Naive B cell (primary cell): ENCODE measurements at places on chromosomes 1 and 21. TPM values are rescaled to one million over a fixed set of nuclear protein-coding genes. Genes with fewer than 3 reads are reported as not detected.

The CNTN2 gene
- not detected for polyA plus RNA-seq

The NTNG1 gene
- polyA plus RNA-seq, result 0.65 TPM

The ZNF697 gene
- polyA plus RNA-seq, result not detected

The FBXO28 gene
- polyA plus RNA-seq, result 22.7 TPM

The WDR64 gene
- polyA plus RNA-seq, result not detected

The LAMC2 gene
- polyA plus RNA-seq, result not detected

- no peak for DNase-seq
- no peak overlapping the region for H3K27ac ChIP-seq
- no peaks in the 10 kb centered on the region for H3K36me3 ChIP-seq
- no peaks in the 10 kb centered on the region for H3K4me1 ChIP-seq
- H3K4me3 ChIP-seq, result no peak overlapping the region
- no peaks in the 10 kb centered on the region for H3K27me3 ChIP-seq
These were observed 251.5 kb downstream of the SIPA1L2 start for GRCh38 chr1:232378266-232379062.

DNA sequence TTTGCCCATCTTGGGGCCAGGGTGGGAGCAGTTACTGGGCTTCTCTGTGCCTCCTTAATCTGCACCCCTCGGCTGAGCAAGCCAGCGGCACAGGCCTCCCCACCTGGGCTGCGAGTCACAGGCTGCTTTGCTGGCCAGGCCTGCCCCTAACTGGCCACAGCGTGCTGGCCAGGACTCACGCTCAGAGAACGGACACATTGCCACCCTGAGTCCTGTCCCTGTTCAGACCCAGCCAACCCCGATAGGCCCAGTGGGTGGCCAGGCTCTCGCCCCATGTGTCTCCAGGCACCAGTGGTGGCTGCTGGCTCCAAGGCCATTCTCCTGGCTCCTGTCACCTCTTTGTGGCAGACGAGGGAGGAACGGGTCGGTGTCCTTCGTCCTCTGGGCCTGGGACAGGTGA, 61.3 kb downstream of the MORN1 start:
- peaks cover 9% of the 10 kb centered on the region for H3K27me3 ChIP-seq
- no peak overlapping the region for H3K4me3 ChIP-seq
- no peaks in the 10 kb centered on the region for H3K36me3 ChIP-seq
- no peak for DNase-seq
- peaks cover 9% of the 10 kb centered on the region for H3K4me1 ChIP-seq

- no peak for DNase-seq
- peaks cover 20% of the 10 kb centered on the region for H3K4me1 ChIP-seq
- H3K36me3 ChIP-seq, result peaks cover 7% of the 10 kb centered on the region
- no peaks in the 10 kb centered on the region for H3K27me3 ChIP-seq
- H3K27ac ChIP-seq, result no peak overlapping the region
- no peak overlapping the region for H3K4me3 ChIP-seq
These were observed 39.9 kb downstream of the ATP1A1 start for GRCh38 chr1:116412898-116413297.

DNA sequence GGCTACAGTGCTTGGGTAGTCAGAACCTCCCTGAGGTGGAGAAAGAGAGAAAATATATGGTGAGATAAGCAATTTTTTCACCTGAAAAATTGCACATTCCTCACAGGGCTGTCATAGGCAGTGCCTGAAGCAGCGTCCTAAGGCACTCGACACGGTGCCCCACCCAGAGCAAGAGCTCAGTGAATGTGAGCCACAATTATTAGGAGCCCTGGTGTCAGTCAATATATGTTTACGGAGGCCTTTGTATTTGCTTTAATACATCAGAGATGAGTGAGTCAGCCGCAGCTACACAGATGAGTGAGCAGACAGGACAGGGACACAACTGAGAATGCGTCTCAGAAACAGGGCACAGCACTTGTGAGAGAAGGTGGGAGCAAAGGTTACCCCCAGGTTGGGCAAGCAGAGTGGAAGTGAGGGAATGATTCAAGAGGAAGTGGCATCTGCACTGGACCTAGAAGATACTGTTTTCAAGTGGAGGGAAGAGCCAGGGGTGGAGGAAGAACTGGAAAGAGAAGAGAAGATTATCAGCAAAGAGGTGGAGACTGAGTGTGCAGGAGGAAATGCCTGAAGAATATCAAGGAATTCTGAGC, 5.2 kb upstream of the PIGC start:
- peak overlapping the region; percentile 47 for H3K27ac ChIP-seq
- no peak overlapping the region for H3K4me3 ChIP-seq
- H3K36me3 ChIP-seq, result no peaks in the 10 kb centered on the region

DNA sequence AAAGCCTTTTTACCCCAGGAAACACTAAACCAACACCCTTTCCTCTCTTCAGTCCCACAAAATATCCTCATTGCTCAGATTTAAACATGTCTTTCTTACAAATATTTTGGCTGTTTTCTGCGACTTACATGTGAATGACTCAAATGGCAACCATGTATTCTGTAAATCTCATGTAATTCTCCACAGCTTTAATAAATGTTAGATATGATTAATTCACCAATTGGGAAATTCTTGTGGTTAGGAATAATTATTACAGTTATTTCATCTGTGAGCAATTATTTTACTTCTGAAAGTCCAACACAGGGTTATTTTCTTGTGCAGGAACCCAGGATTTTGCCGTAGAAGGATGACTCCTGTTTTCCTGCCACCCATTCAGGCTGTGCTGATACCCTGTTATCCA, 431.5 kb downstream of the LMO4 start:
- H3K4me1 ChIP-seq, result peaks cover 11% of the 10 kb centered on the region
- no peaks in the 10 kb centered on the region for H3K27me3 ChIP-seq
- no peak for DNase-seq
- H3K36me3 ChIP-seq, result no peaks in the 10 kb centered on the region
- no peak overlapping the region for H3K27ac ChIP-seq

DNA sequence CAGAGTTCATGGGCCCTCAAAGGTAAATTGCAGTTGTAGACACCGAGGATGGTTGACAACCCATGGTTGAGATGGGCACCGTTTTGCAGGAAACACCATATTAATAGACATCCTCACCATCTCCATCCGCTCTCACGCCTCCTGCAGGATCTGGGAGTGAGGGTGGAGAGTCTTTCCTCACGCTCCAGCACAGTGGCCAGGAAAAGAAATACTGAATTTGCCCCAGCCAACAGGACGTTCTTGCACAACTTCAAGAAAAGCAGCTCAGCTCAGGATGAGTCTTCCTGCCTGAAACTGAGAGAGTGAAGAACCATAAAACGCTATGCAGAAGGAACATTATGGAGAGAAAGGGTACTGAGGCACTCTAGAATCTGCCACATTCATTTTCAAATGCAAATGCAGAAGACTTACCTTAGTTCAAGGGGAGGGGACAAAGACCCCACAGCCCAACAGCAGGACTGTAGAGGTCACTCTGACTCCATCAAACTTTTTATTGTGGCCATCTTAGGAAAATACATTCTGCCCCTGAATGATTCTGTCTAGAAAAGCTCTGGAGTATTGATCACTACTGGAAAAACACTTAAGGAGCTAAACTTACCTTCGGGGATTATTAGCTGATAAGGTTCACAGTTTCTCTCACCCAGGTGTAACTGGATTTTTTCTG, 9.3 kb downstream of the SLAMF8 start:
- H3K4me3 ChIP-seq, result no peak overlapping the region
- H3K27me3 ChIP-seq, result no peaks in the 10 kb centered on the region
- no peak overlapping the region for H3K27ac ChIP-seq
- no peaks in the 10 kb centered on the region for H3K36me3 ChIP-seq

DNA sequence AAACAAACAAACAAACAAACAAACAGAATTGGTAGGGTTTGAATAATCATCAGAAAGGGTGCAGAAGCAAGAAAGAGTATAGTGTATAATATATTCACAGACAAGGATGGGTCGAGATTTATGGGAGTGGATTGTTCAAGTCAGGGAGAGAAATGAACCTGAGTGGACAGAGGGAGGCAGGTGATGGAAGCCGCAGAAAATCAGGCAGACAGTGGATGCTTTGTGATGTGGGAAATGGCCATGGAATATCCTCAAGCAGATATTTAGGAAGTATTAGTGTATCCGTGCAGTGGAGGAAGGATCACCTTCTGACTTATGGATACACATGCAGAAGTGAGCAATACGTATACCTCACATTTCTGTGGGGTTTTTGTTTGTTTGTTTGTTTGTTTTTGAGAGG, 14.0 kb upstream of the SLC45A1 start:
- H3K4me3 ChIP-seq, result no peak overlapping the region
- no peaks in the 10 kb centered on the region for H3K4me1 ChIP-seq
- no peak overlapping the region for H3K27ac ChIP-seq
- H3K27me3 ChIP-seq, result peaks cover 23% of the 10 kb centered on the region
- H3K36me3 ChIP-seq, result no peaks in the 10 kb centered on the region
- no peak for DNase-seq

DNA sequence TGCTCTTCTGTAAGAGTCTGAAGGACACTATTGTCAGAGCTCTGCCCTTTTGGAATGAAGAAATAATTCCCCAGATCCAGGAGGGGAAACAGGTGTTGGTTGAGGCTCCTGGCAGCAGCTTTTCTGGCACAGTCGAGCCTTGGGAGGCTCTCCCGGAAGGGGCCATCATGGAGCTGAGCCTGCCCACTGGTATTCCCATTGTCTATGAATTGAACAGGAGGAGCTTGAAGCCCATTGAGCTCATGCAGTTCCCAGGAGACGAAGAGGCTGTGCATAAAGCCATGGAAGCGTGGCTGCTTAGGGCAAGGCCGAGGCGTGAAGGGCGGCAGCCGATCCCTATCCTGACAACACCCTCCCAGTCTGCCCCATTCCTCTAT, 26.6 kb downstream of the UBE4B start:
- no peak for DNase-seq
- no peaks in the 10 kb centered on the region for H3K27me3 ChIP-seq
- H3K36me3 ChIP-seq, result peaks cover 10% of the 10 kb centered on the region

DNA sequence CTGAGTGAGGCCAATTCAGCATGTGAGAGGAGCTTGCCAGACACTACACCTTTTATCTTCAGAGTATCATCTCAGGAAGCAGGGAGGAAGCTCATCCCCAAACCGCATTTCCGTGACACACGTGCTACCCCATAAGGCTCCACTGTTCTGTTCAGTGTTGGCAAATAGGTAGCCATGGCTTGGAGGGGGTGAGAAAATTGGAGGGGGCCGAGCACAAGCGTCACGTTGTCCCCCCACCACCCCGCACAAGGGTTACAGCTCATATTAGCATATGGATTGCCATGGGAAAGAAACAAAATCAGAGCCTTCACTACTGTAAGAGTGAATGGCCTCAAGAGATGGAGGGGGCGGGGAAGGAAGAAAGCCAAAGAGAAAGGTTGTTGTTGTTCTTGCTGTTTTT, 46.7 kb downstream of the OLIG1 start:
- DNase-seq, result no peak
- no peaks in the 10 kb centered on the region for H3K36me3 ChIP-seq
- H3K27ac ChIP-seq, result no peak overlapping the region
- no peak overlapping the region for H3K4me3 ChIP-seq

DNA sequence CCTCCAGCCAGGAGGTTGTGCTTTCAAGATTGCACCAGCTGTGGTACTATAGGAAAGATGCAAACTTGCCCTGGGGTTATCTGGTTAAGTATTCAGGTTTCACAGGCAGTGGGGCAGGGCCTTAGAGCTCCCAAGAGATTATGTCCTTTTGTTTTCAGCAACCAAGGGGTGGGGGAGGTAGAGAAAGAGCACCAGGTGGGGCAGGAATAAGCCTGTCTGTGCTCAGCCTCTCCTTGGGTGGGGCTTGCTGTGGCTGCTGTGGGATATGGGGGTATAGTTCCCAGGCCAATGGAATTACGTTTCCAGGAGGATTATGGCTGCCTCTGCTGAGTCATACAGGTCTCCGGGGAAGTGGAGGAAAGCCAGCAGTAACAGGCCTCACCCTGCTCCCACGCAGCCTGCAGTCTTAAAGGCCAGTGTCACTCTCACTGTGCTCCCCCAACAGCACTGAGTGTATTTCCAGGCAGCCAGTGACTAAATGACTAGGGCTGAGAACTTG, 508.6 kb downstream of the RWDD3 start:
- no peaks in the 10 kb centered on the region for H3K4me1 ChIP-seq
- H3K27me3 ChIP-seq, result no peaks in the 10 kb centered on the region
- no peak for DNase-seq
- H3K27ac ChIP-seq, result no peak overlapping the region
- no peak overlapping the region for H3K4me3 ChIP-seq

GRCh38 chr21:33205476-33205875, 24.3 kb upstream of the IFNAR2 start:
- H3K36me3 ChIP-seq, result peaks cover 9% of the 10 kb centered on the region
- H3K4me3 ChIP-seq, result peak overlapping the region; percentile 74
- peaks cover 49% of the 10 kb centered on the region for H3K4me1 ChIP-seq
- H3K27me3 ChIP-seq, result no peaks in the 10 kb centered on the region
- DNase-seq, result peak; percentile 11

DNA sequence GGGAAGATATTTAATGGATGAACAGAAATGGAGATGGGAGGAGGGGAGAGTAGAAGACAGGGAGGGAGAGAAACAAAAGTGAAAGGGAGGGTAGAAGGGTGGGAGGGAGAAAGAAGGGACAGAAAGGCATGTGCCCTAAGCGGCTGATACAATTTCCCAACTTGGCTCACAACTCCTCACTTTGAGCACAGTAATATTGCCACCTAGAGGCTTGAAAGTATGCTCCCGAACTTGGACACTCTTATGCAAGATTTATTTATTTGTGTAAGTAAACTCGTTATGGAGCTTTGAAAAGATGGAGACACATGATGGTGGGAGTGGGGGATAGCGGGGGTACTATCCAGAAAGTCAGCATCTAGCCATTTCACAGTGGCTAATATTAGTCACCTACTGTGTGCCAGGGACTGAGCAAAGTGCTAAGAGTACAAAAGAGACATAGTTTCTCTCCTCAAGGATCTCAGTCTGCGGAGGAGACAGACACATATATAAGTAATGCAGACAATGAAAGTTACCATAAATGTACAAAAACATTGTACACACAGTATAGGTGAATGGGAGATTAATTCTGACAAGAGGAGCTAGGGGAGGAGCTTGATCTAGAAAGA, 189.7 kb downstream of the SEC16B start:
- peaks cover 8% of the 10 kb centered on the region for H3K27me3 ChIP-seq
- peak overlapping the region; percentile 2 for H3K4me3 ChIP-seq
- no peak overlapping the region for H3K27ac ChIP-seq
- H3K4me1 ChIP-seq, result no peaks in the 10 kb centered on the region
- no peak for DNase-seq

DNA sequence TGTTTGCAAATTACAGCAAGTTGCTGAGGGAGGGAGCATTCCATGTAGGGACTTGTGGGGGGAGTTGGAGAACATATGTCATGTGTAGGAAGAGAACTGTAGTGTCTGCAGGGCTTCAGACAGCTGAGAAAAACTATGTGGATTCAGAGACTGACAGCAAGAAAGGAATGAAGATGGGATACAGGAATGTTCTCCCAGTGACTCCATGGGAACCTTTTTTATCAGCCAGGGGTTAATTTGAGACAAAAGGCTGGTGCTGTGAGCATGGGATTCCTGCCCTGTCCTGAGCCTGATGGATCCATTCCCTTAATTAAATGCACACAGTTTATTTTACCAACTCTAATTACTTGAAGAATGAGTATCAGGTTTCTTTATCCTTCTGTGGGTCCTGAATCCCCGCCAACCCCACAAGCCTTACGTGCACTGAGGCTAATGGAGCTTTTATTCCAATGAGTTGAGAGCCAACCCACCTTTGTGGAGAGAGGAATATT, 26.5 kb upstream of the PLXNA2 start:
- no peak overlapping the region for H3K27ac ChIP-seq
- H3K4me1 ChIP-seq, result no peaks in the 10 kb centered on the region
- H3K27me3 ChIP-seq, result peaks cover 64% of the 10 kb centered on the region
- no peaks in the 10 kb centered on the region for H3K36me3 ChIP-seq
